ENCODE measurements at places on chromosomes 12 and 14.

GRCh38 chr14:103393676-103394626 lies 8.7 kb downstream of the MARK3 start:
- DNase-seq, result peak; percentile 67

- DNase-seq, result no peak
Observed at GRCh38 chr14:49960453-49960852, 67.6 kb downstream of the ARF6 start.

DNA sequence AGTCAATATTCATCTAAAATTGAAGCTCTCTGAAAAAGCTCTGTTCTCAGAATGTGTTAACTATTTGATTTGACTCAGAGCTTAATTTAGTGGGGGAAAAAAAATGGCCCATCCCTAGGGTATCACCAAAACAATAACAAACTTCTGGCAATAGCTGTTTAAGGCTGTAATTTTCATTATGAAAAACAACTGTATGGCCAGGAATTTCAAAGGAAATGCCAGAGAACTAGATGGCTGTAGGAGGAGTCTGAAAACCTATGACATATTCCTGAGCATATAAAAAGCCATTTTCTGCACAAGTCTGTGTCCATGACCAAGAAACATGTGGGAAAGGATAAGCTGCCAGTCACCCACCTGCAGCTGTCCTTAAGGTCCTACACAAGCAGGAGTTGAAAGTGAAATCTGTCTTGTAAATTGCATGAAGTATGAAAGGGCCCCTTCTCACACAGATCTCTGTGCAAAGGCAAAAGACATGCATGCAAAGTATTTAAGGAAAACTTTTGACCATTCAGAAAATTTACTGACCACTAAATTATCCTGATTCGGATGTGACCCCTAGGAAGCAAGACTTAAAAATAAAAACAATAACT lies 299.1 kb downstream of the BTG1 start:
- peak; percentile 9 for DNase-seq

- no peak for DNase-seq
Observed at GRCh38 chr12:33519566-33519965, 79.9 kb upstream of the SYT10 start.

GRCh38 chr14:72476657-72477499 lies 417.0 kb downstream of the DPF3 start:
- peak; percentile 46 for DNase-seq

GRCh38 chr12:76544601-76545261 lies 14.8 kb downstream of the OSBPL8 start:
- DNase-seq, result no peak

DNA sequence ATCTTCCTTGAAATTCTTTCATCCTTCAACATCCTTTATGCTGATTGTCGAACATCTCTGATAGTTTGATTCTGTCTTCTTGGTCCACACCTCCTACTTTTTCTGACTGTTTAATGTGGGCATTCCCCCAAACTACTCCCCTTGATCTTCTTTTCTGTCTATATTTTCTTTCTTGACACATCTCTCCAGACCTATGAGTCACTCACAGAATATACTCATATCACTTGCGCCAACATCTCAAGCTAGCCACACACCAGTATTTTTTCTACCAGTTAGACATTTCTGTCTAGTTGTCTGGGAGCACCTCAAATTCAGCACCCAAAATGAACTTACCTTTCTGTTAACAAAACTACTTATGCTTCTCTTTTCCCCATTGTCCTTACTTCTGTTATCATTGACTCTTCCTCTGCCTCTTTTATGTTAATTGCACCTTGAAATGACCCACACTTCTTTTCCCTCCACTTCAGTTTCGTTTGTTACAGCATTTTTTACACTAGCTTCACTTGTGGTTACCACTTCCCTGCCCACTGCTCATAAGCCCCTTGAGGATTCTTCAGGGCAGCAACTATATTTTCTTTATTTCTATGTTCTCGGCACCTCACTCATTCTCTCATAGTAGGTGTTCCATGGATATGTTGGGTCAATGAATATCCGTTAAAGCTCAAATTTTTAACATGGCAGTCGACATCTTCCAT lies 33.5 kb downstream of the TSHR start:
- DNase-seq, result no peak

DNA sequence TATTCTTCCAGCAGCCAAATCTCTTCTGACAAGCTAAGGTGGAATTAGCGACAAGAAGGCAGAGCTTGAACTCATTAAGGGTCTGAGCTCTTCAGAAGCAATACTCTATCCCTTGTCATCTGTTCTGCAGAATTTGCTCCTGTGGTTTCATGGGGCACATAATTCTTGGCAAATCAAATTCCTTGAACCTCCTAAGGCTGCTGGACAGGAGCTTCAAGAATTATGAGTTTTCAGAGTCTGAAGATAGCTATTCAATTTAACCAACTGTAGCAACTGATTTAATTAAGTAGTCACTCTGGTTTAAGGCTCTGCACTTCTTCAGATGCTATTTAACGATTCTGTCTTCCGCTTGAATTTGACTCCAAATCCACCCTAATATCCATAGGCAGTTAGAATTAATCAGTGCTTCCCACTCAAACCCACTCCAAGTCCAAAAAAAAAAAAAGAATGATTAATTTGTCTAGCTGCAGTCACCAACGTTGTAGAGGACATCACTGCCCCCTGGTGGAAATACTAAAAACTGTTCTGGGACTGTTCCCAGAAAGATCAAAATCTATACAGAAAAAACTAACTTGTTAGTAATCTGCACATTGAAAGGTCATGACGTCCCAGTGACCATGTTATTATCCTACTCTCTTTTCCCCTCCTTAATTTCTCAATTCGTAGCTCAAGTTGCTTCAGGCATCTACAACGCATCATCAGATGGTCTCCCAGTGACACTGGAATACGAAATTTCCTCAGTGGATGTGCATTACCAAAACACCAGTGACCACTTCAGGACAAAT lies 169.9 kb downstream of the KIF21A start:
- DNase-seq, result peak; percentile 34

- DNase-seq, result no peak
Observed at GRCh38 chr12:97545804-97546203, 83.2 kb downstream of the RMST start.

DNA sequence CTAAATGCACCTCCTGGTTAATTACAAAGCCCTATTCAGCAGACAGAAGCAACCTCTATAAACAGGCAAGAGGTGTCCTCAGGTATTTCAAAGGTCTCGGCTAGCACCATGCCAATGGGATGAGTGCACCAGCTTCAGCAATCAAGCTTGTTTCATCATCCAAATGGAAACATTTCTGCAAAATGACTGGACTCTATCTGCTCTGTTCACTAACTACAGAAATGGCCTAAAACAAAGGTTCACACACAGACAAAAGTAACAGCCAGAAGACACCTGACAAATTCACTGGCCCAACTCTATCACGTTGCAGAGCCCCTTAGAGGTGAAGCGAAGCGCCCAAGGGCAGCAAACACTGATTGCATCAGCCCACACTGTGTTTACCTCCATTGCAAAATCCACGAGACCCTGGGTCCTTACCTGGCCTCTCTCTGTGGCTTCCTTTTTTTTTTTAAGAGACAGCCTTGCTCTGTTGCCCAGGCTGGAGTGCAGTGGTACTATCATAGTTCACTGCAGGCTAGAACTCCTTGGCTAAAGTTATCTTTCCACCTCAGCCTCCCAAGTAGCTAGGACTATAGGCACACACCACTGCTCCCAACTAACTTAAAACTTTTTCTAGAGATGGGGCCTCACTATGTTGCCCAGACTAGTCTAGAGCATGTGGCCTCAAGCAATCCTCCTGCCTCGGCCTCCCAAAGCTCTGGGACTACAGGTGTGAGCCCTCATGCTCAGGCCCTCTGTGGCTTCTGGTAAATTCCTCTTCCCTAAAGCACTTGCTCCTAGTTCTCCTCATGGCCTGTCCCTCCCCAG lies 8.5 kb upstream of the SYNE3 start:
- DNase-seq, result no peak

- DNase-seq, result peak; percentile 66
Observed at GRCh38 chr12:53123578-53124351, 20.5 kb downstream of the SOAT2 start.

GRCh38 chr12:48936379-48936979 lies 11.2 kb upstream of the FKBP11 start:
- DNase-seq, result peak; percentile 90

- DNase-seq, result no peak
Observed at GRCh38 chr12:1814266-1814665, 6.1 kb upstream of the LRTM2 start.

DNA sequence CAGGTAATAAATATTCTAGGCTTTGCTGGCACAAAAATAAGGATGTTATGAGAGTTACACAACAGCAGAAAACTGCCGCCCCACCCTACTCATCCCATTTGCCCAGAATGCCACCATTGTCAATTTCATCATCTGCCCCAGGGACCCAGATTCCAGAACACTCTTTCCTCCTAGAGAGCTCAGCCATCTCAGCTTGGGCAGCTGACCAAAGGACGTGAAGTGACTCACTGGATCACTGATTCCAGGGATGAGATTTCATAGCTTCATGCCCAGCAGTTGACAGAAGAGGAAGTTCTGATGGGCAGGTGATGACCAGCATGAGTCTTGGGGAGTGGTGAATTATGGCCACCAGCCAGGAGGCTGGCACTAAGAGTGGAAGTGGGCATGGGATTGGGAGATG lies 450.3 kb downstream of the RMST start:
- DNase-seq, result no peak

DNA sequence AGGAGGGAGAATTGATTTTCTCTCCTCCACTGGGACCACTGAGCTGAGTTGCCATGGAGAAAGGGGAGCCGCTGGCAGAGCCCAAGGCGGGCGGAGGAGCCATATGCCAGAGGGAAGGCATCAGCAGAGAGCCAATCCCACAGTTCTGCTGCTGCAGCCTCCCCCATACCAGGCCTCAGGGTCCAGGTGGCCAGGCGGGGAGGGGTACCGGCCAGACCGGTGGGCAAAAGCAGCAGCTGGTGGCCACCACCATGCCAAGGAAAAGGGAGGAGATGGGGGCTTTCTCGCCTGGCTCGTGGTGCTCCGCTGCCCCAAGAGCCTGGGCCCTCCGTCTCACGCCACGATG lies 72.8 kb downstream of the PITPNM2 start:
- DNase-seq, result no peak

DNA sequence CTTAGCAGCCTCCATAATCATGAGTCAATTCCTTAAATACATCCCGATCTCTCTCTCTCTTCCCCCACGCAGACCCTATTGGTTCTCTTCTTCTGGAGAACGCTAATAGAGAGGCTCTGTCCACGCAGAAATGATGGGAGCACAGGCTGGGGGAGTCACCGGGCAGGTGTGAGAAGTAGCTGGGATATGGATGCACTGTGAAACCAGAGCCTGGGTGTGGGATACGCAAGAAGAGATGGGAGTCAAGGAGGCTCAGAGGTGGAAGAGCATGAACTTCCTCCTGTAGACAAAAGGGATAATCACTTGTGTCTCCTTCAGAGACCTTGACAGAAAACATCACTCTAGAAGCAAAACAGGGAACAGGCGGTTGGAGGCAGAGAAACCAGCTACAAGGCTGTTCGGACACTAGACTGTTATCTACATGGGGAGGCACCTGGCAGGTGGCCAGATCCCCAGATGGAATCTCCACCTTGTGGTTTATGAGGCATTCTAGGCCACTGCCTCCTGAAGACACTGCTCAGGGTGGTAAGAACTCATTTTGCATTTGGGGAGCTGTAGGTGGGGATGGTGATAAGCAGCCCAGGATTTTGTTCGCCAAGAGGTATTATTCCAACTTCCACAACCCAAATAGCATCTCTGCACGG lies 7.2 kb upstream of the SELPLG start:
- DNase-seq, result no peak

Measured in GM03348 (cell line).